Stimulated activated CD4-positive, alpha-beta T cell treated with anti-CD3 and anti-CD28 coated beads, Interleukin-1b, Interleukin-23, amount 100 ng/mL, for 48 hours (primary cell): ENCODE measurements at places on chromosomes 4 and X.

DNA sequence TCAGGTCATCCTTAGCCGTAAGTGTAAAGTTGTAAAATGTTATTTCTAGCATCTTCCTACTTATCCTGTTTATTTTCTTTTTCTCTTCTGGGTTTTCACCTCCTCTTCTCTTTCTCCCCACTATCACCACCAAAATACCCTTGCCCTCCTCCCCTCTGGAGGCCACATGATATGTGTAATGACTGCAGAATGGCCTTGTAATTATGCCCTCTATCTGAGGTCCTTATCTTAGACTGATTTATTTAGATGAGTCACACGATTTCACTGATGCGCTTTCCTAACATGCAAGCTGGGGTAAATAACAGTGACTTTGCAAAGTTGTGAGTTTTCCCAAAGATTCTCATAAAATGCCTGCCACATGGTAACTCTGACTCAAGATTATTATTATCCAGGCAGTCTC lies 231.8 kb upstream of the GPRIN3 start:
- DNase-seq = no peak

GRCh38 chrX:148500423-148501385 lies at the start of gene AFF2:
Gene AFF2, plus strand, starts transcription at chrX:148500617. Its CDS starts 481 bp downstream, at chrX:148501098.
- DNase-seq = peak; percentile 47

DNA sequence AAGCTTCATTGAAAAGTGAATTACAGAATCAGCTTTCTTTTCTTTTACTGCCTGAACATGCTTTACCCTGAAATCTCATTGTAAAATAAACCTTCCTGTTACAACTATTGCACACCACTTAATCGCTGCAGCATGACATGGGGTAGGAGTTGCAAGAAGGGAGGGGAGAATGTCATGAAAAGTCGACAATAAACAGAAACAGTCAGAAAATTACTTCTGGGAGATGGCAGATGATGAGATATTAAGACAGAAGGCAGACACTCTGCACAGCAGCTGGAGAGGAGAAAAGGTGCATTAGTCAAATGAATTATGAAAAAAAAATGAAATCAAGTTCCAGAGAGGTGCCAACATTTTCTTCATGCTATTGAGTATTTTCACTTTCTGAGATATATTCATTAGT lies 287.7 kb downstream of the PCDH7 start:
- no peak for DNase-seq

GRCh38 chr4:98657531-98658286 lies 702 bp downstream of the TSPAN5 start:
- peak; percentile 48 for DNase-seq

GRCh38 chr4:39543034-39543433 lies 15.8 kb upstream of the UGDH start:
- no peak for DNase-seq

DNA sequence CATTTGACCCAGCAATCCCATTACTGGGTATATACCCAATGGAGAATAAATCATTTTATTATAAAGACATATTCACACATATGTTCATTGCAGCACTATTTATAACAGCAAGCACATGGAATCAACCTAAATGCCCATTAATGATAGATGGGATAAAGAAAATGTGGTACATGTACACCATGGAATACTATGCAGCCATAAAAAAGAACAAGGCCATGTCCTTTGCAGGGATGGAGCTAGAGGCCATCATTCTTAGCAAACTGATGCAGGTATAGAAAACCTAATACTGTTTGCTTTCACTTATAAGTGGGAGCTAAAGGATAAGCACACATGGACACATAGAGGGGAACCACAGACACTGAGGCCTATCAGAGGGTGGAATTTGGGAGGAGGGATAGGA lies 22.6 kb downstream of the RASSF6 start:
- DNase-seq = no peak

GRCh38 chr4:97525236-97525635 lies 618.0 kb downstream of the STPG2 start:
- no peak for DNase-seq

DNA sequence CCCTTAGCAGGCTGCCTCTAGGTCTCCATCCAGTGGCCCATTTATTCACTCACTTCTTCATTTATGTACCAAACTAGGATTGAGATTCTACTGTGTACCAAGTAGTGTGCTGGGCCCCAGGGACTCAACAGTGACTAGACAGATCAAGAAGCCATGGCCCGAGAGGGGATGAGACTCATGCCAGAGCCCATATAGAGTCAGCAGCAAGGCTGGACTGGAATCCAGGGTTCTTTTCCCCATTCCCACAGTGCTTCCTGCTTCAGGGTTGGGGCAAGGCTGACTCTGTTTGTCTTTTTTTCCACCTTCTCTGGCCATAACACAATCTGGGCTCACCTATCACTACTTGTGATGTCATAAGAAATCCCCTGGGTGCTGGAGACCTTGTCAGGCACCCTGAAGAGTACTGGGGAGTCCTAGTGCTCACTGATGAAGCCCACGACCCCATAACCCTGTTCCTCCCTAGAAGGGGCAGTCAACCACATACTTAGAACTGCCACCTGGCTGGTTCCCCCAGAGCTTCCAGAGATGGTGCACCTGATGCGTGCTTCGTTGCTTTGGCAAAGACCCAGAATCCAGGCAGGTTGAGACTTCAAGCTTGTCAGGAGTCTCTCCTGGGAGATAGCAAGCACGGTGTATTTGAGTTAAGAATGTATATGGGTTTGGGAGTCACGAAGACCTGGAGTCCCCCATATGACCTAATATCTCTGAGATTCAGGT lies 6.2 kb downstream of the RTL5 start:
- DNase-seq = no peak

DNA sequence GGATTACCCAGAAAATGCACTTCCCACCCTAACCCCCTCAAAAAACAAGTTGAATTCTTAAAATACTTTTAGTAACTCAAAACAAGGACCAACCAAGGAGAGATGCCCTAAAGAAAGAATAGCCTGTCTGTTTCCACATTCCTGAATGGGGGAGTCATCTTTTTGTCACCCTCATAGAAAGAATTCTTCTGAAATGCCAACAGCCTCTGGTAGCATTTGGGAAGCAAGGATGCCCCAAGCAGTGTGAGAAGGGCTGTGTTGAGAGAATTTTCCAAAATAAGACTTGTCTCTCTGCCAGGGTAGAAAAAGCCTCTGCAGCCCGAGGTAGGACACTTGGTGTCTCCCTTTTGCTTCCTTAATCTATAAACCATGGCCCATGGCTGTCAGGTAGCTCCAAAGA lies 173.1 kb upstream of the VCX3A start:
- no peak for DNase-seq

- no peak for DNase-seq
These were observed 919 bp upstream of the SEC24B start for GRCh38 chr4:109432696-109433095.

GRCh38 chrX:134542485-134542884 lies 82.5 kb downstream of the HPRT1 start:
- DNase-seq = no peak

- no peak for DNase-seq
These were observed 330.3 kb downstream of the CBLL2 start for GRCh38 chrX:22603060-22603459.

DNA sequence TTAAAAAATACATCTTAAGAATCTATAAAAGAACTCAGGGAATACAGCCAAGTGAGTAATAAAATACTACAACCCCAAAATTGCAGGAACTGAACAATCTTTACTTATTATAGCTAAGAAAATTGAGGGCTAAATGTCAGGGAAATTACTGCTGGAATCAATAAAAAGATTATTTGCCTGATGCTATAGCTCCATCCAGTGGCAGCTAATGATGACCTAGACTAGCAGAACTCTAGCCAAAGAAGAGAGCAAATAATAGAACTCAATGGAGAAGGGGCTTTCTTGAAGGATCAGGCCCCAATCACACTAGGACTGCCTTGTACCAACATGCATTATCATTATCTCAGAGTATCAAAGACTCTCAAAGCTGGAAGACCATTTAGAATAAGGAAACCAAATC lies 85.0 kb upstream of the FAM241A start:
- no peak for DNase-seq

- DNase-seq = no peak
These were observed 37.2 kb upstream of the ARX start for GRCh38 chrX:25052798-25053534.

DNA sequence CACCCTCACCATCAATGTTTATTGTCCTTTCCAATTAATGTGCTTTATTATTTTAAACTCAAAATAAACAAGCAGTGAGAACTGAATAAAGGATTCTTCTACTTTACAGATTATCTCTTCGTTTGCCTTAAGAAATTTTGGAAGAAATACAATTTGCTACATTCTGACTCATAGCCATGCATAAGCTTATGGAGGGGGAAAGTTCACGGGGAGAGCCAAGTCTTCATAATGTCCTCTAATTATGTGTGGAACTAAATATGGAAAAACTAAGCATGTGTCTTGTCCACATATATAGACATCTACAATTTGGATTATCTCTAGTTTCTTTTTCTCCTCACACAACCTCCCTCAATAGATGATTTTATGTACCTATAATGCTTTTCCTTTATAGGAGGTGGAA lies 17.5 kb downstream of the CXCL13 start:
- DNase-seq = no peak

GRCh38 chrX:3393581-3394111 lies 47.2 kb upstream of the MXRA5 start:
- DNase-seq = no peak

- DNase-seq = no peak
These were observed 493 bp upstream of the UCHL1 start for GRCh38 chr4:41256131-41256739.

- DNase-seq = no peak
These were observed 121.2 kb downstream of the AFAP1 start for GRCh38 chr4:7818399-7818911.

- DNase-seq = no peak
These were observed 3.1 kb downstream of the MANBA start for GRCh38 chr4:102757681-102758080.

DNA sequence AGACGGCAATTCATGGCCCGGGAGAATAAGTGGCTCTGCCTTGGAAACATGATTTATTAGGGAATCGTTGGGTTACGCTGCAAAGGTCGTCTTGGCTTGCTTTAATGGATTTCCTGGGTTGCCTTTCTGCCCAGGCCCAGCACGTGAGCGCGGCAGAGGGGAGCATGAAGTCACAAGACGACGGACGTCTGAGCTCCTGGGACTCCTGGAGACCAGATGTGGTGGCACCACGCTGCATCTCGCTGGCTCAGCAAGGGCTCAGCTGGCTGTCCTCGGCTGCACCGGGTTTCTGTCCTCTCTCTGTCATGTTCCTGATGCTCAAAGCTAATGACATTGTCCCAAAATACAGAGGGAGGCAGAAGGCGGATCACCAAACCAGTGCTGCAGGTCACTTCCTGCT lies 61.2 kb downstream of the C4orf50 start:
- no peak for DNase-seq

DNA sequence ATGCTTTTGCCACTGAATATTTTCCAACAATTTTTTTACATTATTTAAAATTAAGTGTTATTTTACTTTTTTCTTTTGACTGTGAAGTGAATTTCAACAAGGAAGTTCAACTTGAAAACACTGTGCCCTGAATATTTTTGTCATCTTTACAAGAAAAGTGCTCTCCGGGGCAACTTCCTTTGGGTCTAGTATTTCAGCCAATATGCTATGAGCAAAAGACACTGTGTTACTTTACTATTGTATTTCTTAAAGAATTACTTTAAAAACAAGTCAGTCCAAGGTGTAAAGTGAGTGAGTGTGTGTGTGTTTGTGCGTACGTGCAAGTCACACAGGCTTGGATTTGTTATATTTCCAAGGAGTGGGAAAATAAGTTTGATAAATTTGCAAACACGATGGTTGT lies 7.6 kb upstream of the USP53 start:
- DNase-seq = no peak

- DNase-seq = no peak
These were observed 79.4 kb downstream of the ABLIM2 start for GRCh38 chr4:8079031-8079885.

DNA sequence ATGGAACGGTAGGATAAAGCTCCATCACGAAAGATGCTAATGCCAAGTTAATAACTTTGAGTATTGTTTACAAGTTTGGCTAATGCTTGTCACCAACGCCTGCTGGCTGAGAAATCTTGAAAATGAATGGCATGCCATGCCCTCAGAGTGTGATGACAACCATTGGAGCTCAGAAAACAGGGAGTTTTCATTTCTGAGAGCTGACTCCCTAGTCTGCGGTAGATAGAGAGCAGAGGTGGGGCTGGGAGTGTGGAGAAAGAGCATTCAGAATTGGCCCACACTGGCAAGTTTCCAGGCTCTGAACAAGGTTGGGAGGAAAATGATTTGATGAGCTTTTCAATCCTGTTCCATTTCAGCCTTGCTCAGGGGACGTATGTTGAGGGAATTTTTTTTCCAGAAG lies 183.9 kb downstream of the CPEB2 start:
- DNase-seq = no peak

DNA sequence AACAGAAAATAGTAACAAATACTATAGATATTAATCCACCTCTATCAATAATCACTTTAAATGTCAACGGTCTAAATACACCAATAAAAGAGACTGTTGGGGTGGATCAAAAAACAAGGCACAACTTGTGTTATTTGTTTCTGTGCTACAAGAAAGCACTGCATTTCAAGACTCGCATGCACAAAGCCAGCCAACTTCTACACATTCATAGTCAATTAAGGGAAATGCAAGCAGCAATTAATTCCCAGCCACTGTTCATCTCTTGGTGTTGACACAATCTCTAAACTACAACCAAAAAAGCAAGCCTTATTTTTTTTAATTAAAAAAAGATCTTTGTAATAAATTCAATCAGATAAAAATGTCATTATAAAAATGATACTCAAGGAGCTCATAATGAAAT lies 67.6 kb downstream of the JAKMIP1 start:
- no peak for DNase-seq

DNA sequence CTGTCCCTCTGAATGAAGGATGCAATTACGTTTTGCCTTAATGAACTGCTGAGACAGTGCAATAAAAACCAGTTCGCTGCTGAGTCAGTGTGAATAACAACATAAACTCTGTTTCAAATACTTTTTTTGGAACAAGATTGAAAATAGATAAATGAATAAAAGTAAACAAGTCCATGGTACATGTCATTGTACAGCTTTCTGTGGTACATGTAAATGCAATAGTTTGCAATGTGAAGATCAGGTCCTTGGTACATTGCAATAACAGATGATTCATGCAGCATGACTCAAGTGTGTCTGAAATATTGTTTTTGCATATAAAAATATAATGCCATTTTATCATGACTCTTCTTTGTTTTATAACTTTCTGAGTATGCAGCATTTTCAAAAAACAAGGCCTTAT lies 193.4 kb upstream of the PACRGL start:
- DNase-seq = no peak

- DNase-seq = no peak
These were observed 15.2 kb upstream of the CXCL6 start for GRCh38 chr4:73821325-73821724.

DNA sequence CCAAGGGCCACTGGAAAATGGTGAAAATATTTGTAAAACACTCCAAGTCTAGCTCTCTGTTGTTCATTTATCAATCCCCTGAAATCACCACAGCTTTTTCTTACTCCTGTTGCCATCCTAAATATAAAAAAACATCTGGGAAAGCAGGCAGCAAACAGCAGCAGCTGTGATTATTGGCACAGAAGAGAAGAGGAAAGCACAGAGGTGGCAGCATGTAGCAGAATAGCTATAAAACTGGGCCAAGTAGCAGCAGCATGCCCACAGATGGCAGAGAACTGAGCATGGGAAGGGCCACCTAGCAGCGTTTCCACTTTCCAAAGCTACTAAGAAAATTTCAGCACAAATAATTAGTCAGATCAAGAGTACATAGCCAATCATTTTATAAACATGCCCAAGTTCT lies 307.2 kb downstream of the SLC7A11 start:
- DNase-seq = no peak
